T-helper 2 cell (primary cell): ENCODE measurements at places on chromosomes 12 and 14.

DNA sequence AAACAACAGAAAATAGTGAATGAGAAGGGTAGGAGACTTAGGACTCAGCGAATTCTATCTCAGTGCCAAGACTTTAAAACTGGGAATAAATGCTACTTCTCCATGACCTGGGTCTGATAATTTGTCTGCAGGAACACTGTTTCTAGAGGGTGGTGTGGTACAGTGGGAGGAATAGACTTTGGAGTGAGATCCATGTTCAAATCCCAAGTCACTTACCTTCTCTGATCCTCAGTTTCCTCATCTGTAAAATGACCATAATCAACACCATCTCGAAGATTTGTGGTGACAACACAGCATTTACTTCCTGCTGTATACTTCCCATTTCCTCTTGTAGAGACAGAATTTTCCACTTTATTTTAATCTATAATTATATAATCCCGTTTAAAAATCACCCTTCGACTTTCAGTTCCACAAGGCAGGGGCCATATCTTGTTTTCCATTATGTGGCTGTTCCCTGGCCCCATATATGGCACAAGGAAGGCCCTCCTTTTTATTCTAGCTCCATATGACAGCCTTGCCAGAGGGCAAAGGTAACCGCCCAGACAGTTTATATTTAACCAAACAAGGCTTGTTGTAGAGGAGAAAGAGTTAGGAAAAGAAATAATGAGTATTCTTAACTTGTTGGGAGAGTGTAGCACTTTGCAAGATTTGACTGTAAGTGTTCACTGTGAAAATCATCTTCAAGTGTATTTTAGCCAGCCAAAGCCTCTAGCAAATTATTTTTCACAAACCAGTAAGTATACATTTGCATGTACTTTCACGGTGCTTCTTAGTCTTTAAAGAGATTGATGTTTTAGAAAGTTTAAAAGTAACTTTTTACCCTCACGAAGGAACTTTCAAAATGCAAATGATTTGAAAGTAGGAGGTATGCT is 243.1 kb downstream of the AKAP6 start:
- DNase-seq, result no peak

GRCh38 chr14:73462815-73463214 is 4.5 kb upstream of the NUMB start:
- no peak for DNase-seq

GRCh38 chr12:43836475-43836989 is 651 bp downstream of the TMEM117 start:
- DNase-seq, result peak; percentile 36

DNA sequence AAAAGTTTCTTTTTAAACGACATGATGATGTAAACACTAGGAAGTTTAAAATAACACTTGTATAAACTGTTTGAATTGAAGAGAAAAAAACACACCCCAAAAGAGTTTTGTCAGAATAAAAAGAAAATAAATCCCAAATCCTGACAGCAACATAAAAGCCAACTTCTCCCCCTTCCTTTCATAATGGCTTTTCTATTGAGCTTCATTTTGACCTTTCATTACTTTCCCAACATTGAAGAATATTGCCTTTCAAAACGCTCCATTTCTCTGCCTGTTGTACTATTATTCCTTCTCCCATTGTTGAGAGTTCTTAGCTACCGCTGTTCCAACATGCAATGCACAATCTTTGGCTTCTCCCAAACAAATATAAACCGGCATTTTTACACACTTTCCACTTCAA is 448.5 kb downstream of the BCAT1 start:
- DNase-seq, result no peak

GRCh38 chr12:52474212-52474611 is 607 bp upstream of the KRT6C start:
- no peak for DNase-seq

GRCh38 chr12:28882444-28882843 is 266.6 kb upstream of the FAR2 start:
- no peak for DNase-seq

GRCh38 chr14:85701763-85702162 is 171.8 kb downstream of the FLRT2 start:
- DNase-seq, result no peak

- no peak for DNase-seq
Measured at GRCh38 chr12:72075891-72076557, 137.4 kb downstream of the TPH2 start.

DNA sequence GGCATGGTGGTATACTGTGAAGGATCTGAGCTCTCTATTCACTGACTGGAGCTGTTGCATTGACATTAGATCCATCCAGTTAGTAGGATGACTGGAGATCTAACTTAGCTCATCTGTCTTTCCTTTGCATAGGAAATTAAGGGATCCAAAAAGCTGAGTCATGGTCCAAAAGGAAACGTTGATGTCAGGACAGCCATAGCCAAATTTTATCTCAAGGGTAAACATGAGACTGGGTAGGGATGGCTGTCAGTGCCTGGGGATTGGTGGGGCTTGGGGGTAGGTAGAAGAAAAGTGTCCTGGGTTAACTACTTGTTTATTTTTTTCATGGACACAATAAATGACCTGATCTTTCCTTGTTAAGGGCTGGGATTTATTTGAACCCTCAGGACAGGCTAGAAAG is 4.6 kb downstream of the FAM177A1 start:
- no peak for DNase-seq

DNA sequence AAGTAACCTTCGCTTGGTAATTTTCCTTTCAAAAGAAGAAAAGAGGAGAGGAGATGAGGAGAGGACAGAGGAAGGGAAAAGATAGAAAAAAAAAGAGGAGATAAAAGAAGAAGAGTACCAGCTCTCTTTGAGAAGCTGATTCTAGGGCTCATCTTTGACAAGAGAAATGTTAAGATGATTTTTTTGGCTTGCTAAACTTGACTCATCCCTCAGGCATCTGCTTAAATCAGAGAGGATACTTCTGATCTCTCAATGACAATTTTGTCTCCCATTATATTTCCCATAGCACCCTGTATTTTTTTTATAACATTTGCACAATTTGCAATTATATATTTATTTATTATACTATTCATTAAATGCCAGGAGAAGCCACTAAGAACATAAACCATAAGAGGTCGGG is 17.1 kb downstream of the SYT1 start:
- DNase-seq, result no peak

GRCh38 chr12:15697201-15697600 is 92.0 kb downstream of the EPS8 start:
- DNase-seq, result no peak

DNA sequence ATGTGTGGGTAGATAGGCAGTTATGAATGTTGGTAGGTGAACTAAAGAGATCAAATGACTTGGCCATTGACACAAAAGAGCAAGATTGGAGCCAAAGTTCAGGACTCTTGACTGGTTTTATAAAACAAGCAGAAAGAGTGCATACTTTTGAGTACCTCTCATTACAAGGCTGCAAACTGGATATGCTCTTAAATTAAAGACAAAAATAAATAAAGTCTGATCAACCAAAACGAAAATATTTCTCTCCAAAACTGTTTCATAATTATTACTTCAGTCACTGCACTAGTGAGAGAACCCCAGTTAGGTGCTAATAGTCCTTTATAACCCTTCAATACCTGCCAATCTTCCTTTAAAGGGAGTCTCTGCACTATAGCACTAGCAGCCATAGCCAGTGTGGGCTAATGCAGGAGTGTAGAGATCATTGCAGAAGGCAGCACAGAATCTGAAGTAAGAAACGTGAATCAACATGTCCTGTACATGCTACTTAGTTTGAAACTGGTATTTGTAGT is 147.1 kb downstream of the FOXA1 start:
- no peak for DNase-seq

DNA sequence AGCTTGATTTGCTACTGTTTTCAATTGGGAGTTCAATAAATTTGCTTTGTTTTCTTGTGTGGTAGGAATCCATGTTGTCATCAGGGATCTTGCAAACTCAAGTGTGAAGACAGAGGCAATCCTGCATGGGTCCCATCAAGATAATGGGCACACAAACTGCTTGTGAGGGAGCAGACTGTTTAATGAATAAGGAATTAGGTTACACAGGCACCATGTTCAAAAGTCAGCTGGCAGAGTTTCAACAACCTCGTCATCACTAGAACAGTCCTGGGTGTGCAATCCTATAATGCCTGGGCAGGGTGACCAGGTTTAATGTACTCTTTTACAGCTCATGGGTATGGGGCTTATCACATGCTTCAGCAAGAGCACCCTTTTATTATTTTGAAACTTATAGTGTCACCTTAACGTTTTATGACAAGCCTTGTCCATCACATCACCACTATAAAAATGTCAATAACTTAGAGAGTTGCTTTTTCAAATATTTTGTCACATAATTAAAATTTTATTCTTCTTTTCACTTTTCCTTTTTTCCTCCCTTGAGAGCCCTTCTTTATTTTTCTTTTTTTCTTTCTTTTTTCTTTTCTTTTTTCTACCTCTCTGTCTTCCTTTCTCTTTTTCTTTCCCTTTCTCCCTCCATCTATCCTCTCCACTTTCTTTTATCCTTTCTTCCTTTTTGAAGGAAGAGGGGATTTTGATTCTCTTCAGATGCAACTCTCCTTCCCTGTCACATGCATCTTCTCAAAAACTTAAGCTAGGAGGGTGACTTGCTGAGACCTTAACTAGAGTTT is 252.2 kb upstream of the ATP2B1 start:
- DNase-seq, result no peak
